ENCODE measurements at places on chromosomes 7 and 10.
A peak's percentile ranks its signal among the peaks of the same experiment; 100 is the strongest.

DNA sequence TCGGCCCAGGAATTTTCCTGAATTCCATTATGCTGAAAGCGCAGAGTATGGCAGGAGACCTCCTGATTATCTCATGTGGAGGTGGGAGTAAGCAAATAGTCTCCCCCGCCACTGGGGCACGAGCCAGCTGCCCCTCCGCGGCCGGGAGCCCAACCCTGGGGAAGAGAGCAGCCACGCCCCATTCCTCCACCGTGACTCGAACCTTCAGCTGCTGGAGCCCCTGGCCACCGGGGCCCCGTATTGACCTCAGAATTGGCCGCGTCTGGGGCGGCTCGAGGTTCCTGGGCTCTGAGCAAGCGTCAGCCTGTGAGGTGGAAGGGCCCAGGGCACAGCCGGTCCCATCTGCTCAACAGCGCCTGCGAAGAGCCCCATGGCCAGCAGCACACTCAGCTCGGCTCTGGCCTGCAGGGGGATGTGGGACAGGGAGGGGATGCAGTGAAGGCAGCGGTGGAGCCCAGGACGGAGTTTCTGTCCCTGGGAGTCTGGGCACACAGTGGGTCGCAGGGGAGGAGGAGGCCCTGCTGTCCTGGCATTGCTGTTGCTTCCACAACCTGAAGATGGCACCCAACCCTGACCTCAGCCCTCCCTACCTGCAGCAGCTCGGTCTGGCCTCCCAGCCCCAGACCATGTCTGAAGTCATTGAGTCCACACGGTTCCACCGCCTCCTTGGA, 97.8 kb downstream of the CHST15 start:
- peak; percentile 39 for DNase-seq

DNA sequence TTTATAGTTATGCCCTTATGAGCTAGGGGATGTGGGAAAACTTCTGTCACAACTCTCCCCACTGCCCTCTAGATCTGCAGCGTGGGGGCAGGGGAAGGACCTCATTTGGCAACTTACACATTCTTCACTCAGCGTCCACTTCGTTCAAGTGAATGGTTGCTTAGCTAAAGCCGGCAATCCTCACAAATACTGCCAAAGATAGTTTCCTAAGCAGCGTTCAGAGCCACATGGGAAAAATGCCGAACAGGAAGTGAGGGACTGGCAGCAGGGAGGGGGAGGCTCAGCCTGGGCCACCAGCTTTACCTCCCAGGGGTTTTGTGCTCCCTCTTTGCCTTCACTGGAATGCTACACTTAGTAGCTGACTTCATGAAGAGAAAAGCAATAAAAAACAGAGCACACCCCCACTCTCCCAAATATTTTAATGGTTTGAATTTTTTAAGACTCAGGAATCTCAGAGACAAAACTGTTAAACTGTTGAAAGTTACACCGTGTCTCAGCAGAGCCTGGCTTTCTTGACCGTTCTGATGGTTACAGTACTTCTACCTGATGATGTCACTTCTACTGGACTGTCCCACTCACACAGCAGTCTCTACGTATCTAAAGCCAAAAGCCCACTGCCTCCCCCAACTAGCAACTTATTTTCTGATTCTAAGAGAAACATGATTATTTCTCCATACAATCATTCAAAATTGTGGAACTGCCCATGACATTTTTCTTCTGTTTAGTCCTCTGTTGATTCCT, 10.4 kb downstream of the GRM3 start:
- DNase-seq: peak; percentile 1

DNA sequence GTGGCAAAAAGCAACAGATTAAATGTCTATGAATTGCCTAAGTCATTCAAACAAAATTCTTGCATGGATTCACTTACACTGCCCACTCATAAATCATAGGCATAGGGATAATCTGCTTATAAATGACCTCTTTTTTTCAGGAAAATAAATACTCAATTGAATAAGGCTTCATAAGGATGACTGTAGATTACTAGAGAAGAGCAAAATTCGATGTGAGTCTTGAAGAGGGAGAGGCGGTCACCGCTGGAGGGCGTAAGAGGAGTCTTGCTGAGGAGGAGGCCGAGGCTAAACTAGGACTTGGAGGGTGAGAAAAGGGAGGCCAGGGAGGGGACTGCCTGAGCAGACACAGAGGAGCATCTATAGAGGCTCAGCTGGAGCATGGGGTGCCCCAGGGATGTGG, 135.4 kb upstream of the RSU1 start:
- no peak for DNase-seq

DNA sequence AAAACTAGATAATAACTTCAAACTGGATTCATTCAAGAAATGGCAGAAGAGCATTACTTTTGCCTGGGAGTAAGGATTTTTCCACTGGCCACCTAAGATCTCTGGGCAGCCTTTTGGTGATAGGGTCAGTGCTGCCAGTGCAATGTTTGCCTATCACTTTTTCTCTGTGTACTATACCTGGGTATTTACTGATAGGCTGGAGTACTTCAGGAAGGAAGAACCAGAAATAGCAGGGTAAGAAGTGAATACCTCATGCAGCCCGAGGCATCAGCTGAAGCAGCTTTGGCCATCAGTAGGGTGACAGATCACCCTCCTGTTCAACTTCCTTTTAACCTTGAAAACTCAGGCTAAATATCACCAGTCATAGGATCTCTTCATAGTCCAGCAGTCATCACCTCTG, 5.5 kb upstream of the PAPSS2 start:
- DNase-seq: no peak

- DNase-seq: no peak
Measured at GRCh38 chr7:133641436-133641835, 388.6 kb downstream of the EXOC4 start.

DNA sequence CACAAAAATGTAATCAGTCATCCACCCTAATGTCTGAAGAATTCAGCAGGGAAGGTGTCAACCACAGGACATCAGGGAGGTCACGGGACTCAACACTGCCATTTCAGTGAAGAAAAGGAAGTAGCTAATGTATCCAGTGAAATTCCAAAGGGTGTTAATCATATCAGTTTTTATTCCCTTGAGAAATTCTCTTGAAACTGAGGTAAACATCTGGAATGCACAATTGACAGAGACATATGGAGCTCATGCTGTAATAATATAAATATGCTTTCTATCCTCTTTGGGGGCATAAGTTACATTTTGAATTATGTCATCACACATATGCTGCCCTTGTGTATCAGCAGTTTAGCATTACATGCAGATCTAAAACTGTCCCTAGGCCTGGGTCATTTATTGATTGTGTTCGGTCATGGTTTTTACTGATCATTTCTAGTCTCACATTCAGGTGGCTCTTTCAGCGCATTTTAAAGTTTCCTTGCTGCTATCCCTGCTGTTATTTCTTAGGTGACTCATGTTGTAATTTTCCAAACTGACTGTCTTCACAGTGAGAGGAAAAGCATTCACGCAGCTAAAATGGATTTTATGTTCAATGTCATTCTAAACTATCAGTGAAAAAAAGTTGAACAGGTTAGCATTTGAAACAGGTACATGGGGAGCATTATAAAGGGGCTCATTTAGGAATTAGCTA, 273.9 kb downstream of the TSPAN12 start:
- DNase-seq: peak; percentile 61

All from GM04504 (cell line).